ENCODE measurements at places on chromosomes 5 and 9. TPM values are rescaled to one million over a fixed set of nuclear protein-coding genes. Genes with fewer than 3 reads are reported as not detected.

- no peak for DNase-seq
Observed at GRCh38 chr9:87556039-87556438, 58.4 kb downstream of the DAPK1 start.

GRCh38 chr9:136806631-136807201 is 1.0 kb upstream of the RABL6 start:
- DNase-seq: no peak

- DNase-seq: no peak
Observed at GRCh38 chr9:130156672-130157071, 15.5 kb upstream of the NCS1 start.

DNA sequence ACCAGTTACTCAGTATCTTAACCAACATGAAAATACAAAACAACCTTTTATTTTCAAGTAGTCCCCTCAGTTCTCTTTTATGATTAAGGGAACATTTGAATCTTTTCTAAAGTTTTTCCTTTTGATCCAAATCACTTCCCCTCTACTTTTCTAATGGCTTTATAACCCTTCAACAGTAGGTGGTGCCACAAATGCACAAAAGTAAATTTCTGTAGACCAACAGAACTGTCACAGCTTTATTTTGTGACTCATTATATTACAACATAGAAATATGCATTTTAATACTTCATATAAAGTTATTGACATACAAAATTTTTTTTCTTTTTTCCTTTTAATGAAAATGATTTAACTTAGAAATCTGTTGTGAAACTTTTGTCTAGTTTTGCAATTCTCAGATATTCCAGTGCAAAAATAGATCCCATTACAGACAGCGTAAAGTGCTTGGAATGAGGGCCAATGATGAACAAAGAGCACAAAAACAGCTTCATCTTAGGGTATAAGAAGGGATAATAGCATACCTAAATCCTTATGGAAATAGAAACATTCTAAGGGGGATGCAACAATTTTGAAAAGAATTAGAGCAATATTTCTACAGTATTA is 17.0 kb downstream of the NIPSNAP3B start:
- DNase-seq: no peak

GRCh38 chr9:132114102-132114707 is 34.5 kb upstream of the MED27 start:
- DNase-seq: no peak

DNA sequence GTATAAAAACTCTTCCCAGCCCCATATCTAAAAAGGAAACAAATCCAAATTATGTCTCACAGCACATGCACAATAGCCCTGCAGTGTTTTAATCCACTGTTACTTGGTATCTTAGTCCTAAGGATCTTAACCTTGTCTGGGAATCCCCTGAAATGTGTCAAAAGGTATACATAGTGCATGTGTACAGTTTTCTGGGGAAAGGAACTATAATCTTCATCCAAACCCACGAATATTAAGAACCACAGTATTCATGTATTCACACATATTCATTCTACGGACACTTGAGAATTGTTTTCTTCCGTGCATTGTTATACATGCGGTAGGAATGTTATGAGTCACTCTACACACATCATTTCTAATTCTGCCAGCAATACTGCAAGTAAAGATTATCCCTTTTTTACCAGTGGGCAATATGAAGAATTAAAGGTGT is 47.8 kb upstream of the SNX2 start:
- no peak for DNase-seq

DNA sequence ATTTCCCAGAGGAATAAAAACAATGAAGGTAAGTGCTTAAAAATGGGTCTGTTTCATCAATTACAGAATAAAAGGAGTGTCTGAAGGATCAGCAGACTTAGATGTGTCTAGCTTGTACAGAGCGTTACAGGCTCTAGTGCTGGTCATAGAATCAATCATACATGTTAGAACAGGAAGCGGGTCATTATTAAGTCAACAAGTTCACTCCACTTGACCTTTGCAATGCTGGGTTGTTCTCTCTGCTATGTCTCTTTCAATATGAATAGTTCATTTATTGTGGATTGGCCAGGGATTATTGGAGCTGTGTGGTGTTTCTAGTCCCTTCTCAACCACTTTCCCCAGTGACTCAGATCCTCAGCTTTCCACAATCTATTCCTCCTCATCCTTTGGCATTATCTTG is 20.7 kb upstream of the EGFLAM start:
- no peak for DNase-seq

DNA sequence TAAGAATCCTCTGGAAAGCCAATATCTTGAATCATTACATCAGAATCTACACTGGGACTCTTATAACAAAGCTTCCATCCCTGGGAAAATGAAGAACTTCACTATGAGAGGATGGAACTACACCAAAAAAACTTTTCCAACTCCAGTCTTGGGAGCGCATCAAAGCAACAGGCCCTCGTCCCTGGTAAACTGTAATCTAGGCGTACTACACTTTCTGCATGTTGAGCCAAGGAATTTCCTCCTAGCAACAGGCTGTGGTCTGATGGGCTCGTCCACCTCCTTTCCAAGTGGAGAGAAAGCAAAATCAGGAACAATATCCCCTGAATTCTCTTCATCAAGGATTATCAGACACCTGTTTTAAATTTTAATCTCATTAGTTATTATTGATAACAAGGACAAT is 94.1 kb downstream of the NFIB start:
- DNase-seq: no peak

The PCDHB5 gene
- total RNA-seq: 0.97 TPM

The RARS1 gene
- total RNA-seq: 45.9 TPM

The P4HA2 gene
- total RNA-seq: 5.8 TPM

The ZNF658 gene
- total RNA-seq: 2.0 TPM
